Stimulated activated CD8-positive, alpha-beta memory T cell treated with anti-CD3 and anti-CD28 coated beads, Interleukin-7, amount 100 ng/mL, for 1 hour (primary cell): ENCODE measurements at places on chromosomes 6 and 20.

GRCh38 chr6:43630980-43631619 is 2.0 kb upstream of the GTPBP2 start:
- DNase-seq: no peak

GRCh38 chr20:58634521-58635278 is 16.4 kb upstream of the STX16 start:
- DNase-seq: no peak

- DNase-seq: no peak
Measured at GRCh38 chr6:128606611-128607010, 86.2 kb upstream of the PTPRK start.

DNA sequence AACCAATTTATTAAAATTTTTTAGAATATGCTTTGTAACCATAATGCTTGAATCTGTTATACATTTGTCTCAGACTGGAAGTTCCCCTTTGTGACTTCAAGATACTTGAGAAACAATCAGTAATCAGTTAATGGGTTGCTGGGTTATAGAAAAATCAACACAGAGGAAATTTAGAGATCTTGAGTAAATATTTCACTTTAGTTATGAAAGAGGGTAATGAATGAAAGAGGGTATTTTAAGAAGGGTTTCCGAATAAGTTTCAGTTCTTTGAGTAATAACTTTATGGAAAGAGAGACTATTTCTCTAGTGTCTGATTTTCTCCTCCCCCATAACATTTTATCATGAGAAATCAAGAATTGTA is 21.4 kb downstream of the ZFAND3 start:
- DNase-seq: no peak

DNA sequence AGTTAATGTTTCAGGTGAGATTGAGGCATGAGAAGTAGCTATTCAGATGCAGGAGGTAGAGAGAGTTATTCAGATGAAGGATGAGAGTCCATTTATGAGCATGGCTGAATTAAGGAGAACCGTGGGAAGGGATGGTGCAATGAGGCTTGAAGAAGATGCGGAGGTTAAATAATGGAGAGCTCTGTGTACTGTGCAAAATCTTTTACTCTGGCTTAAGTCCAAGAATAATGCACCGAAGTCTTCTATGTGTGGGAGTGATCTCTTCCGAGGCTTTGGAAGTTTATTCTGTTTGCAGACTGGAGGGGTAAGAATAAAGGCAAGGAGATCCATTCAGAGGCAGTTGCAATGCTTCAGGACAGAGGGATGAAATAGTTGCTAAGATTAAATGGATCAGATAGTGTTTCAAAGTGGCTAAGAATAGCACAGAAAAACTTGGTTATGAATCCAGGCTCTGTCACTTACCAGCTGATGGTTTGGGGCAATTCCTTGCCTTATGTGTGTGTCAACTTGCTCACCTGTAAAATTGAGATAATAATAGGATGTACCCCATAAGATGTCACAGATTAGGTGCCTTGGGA is 467.1 kb downstream of the HDGFL1 start:
- DNase-seq: no peak

DNA sequence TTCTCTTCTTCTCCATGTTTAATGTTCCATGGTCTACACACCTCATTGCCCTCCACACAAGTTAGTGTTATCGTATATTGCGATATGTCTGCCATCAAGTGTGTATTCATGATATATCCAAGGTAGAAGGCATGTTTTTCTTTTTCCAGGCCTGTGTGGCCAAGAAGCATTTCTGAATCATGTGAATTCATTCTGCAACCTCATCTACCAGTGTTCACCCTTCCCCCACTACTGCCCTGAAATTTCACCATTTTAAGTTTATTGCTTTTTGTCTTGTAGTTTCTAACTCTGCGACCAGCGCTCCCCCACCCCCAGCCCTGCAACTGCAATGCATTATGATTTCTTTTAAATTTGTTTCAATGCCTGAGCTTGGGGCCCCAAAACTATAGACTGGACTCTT is 618.0 kb upstream of the FLRT3 start:
- no peak for DNase-seq

GRCh38 chr6:31791324-31792089 is 4.0 kb downstream of the VARS1 start:
- DNase-seq: no peak

DNA sequence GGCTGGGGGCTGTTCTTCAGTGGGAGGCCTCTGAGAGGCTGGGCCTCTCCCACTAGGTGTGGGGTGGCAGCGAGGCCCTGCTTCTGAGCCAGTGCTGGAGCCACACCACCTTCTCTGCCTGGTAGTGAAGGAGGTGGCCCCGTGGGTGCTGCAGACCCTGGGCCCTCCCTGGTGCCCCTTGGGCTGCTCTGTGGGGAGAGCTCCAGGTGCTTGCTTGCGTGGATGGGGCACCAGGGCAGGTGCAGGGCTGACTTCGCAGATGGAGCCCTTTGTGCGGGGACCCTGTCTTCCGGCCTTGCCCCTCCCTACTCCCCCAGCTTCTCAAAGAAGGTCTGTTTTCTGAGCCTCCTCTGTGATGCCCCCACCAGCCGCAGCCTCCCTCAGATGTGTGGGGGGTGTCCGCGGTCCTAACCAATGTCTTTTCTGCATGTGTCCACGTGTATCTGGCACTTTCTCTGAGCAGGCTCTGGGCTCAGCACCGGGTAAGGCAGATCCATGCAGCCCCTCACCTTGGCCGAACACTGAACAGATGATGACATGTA is 17.2 kb upstream of the MYT1 start:
- DNase-seq: no peak
